ENCODE measurements at places on chromosomes 6 and 20.

- DNase-seq, result no peak
Measured at GRCh38 chr6:113449051-113449450, 408.1 kb upstream of the MARCKS start.

DNA sequence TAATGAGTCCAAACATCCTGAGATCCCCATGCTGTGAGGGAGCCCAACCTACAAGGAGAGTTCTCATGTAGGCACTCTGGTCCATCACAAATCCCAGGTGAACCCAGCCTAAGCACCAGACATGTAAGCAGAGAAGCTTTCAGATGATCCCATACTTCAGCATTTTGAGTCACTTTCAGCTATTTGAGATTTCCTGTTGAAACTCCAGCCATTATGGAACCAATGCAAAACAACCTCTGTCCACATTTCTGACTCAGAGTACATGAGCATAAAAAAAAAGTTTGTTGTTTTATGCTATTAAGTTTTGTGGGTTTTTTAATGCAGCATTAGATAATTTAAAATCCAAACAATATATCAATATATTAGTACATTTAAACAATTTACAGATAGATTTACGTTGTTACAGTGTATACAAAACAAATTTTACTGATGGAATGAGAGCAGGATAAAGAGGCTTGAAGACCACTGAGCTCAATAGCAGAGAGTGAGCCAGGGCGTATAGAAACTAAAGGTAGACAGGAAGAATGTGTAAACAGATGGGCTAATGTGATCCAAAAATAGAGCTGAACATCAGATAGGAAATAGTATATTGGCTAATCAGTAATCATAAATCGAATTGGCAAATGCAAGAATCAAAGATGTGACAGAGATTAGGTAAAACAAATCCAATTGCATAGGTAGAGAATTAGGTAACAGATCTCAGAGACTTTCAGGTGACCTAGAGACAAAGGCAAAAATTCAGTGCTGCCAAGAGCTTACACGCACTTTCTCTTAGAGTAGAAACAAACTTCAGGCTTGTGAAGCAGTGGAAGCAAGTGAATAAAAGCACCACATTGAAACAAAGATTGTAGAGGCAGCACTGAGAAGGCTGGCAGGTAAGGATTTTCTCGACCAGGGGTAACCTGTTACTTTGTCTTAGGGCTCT lies 36.2 kb upstream of the PLCB1 start:
- no peak for DNase-seq

DNA sequence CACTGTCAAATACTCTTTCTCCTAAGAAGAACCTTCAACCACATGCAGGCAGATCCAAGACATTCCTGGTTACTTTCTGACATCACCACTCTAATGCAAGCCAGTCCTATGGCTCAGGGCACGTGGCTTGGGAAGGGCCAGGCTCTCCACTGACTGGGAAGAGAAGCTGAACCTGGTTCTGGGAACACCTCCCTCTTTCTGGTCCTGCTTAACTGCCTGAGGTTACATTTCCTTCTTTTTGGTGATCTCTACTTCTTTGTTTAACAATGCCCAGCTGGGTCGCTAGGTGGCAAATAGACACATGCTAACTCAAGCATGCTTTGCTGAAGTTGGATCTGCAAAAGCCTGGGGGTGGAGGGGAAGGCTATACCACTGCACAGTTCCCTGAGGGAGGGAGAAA lies 249.8 kb downstream of the GMDS start:
- DNase-seq, result no peak

- DNase-seq, result no peak
Measured at GRCh38 chr6:10381830-10382208, 33.1 kb downstream of the TFAP2A start.

GRCh38 chr20:62349556-62350097 lies 17.5 kb downstream of the LAMA5 start:
- DNase-seq, result no peak

DNA sequence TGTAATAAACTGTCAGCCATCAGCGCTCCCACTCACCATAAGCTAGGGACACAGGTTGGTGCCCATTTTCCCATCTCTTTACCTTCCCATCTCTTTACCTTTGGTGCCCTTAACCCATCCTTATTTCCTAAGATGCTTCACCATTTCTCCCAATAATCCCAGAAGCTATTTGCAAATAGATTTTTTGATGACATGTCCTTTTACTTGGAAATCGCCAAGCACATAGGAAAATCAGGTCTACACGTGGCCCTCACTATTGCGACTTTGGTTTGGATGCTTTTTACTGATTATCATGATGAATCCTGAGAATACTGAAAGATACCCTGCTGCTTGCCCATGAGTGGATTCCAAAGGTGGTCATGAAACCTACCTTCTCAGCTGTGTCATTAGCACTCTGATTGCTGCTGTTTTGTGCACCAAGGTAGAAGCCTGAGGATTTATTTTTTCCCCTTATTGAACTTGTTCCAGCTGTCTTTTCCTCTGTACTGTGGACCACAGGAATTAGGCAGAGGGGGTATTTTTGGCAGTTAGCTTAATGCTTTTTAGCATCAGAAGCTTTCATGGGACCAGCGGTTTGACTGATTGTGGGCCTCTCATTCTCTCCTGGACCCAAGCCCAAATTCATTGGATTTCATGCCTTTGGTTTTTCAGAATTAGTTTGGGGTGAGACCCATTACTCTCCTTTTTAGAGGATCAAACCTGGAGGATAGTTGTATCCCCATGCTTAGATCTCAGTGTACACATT lies 229.6 kb upstream of the RIN2 start:
- DNase-seq, result no peak

DNA sequence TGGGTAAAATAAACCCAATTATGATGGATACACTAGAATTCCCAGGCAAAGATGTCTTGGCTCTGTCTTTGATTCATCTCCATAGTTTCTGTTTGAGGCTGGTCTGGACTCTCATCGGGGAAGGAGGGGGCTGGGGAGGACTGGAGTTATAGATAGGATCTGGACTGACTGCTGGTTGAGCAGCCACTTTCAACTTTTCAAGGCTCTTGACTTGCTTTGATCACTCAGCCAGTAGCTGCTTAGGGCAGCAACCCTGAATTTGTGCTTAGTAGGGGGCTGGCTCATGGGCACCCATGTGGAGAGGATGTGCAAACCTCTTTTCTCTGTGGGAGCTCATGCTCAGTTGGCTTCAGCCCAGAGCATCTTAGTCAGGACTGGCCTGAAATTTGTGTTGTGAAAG lies 114.0 kb upstream of the NEDD9 start:
- no peak for DNase-seq

- no peak for DNase-seq
Measured at GRCh38 chr6:35448191-35448590, 3.9 kb upstream of the FANCE start.

- no peak for DNase-seq
Measured at GRCh38 chr6:111767752-111768430, 105.4 kb downstream of the FYN start.

GRCh38 chr6:148146717-148147462 lies 195.7 kb upstream of the SASH1 start:
- DNase-seq, result no peak

DNA sequence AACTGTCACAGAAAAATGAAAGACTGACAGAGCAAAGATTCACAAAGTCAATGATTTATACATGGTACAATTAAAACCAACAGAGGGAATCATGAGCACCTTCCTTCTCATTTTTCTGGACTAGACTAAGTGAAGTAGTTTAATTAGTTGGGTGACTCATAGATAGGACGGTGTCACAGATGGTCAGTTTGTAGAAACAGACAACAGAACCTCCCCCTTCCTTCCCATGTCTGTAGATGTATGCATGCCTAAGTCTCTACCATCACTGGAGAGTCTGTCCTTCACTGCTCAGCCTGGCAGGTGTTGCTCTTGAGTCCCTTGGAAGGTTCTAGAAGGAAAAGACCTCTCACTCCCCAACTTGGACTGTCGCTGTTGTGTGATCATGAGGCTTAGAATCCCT lies 75.4 kb upstream of the EEF1E1 start:
- no peak for DNase-seq

DNA sequence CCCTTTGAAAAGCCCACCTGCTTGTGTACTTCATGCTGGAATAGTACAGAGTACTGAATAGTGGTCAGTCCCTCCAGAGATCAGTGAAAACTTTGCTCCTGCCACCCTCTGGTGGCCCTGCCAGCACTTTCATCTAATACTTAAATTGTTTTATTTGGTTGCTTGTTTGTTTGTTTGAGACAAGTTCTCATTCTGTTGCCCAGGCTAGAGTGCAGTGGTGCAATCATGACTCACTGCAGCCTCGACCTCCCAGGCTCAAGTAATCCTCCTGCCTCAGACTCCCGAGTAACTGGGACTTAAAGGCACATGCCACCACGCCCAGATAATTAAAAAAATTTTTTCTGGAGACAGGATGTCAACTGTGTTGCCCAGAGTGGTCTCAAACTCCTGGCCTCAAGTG lies 9.1 kb downstream of the FAM83D start:
- DNase-seq, result no peak

DNA sequence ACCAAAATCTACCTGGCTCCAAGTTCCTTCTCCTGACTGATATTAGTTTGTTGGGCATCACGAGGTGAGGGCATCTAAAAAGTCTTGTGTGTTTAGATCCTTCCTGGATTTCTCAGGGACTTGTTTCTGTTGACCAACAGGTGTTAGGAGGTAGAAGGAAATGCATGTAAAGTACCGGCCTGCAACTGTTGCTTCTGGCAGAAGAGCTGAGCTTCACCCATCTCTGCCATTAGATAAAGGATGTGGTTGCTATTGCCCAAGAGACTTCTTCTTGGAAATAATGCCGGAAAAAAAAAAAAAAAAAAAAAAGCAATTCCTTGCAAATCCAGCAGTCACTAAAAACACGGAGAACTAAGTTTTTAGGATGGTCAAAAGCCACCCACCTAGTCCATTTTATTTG lies 303.1 kb downstream of the CDH26 start:
- no peak for DNase-seq

GRCh38 chr6:169220068-169220964 lies 33.3 kb downstream of the THBS2 start:
- no peak for DNase-seq

GRCh38 chr6:118912646-118913045 lies 18.7 kb downstream of the ASF1A start:
- DNase-seq, result no peak

DNA sequence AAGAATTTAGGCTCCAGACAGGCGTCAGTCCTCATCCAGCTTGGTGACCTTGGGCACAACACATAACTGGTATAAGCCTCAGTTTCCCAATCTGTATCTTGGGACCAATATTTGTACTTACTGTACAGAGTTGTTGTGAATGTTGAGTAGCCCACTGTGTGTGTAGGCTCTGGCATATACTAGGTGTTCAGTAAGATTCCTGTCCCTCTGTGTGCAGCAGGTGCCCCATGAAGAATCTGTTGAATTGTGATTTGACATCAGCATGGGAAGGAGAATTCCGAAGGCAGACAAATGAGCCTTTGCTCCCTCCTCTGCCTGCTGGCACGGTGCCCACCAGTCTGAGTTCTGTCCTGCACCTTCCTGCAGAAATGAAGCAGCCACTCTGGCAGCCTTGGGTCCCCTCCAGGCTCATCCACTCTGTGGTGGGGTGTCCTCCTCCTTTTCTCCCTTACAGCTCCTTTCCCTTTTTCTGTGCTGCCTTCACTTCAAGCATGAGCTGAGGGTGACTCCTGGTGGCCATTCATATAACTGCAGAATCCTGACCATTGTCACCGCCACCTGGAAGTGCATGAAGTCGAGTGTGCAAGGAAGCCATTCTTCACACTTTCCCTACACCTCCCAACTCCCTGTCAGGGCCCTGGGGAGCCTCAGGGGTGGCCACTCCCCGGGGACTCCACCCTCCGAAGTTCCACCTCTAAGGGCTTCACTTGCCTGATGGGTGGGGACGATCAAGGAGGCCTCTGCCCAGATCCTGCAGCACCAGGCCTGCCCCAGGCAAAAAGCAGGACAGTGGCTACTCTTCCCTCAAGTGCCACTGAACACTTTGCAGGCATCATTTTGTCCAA lies 48.2 kb downstream of the MRPL14 start:
- DNase-seq, result peak; percentile 71

DNA sequence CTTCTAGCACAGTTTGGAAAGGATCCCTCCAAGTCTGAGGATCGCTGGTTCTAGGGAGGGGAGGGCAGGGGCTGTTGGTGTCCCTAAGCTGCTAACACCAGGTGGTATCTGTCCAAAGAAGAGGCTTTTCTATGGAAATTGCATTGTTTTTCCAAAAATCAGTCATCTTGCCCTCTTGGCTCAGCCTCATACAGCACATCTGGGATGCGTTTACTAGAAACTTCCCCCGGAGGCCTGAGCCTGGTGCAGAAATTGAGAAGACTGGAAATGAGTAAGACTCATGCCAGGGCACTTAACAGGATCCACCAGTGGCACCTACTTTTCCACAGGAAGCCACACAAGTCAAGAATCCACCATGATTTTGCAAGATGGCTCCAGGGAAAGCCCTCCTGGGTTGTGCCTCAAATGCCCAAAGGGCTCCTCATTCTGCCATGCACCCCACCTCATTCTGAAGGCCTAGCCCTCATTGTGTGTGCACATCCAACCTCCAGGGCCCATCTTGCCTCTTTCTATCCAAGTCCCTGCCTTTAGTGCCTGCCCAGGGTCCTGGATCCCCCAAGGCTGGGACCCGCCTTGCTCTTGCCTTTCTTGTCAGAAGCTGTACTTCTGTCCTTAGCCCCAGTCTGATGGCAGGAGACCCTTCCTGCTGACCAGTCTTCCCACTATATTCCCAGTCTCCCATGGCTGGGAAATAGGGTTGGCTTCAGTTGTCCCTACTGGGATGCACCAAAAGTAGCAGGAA lies 97.6 kb downstream of the MRPL14 start:
- peak; percentile 16 for DNase-seq

GRCh38 chr20:23147964-23148730 lies 62.0 kb upstream of the CD93 start:
- no peak for DNase-seq

DNA sequence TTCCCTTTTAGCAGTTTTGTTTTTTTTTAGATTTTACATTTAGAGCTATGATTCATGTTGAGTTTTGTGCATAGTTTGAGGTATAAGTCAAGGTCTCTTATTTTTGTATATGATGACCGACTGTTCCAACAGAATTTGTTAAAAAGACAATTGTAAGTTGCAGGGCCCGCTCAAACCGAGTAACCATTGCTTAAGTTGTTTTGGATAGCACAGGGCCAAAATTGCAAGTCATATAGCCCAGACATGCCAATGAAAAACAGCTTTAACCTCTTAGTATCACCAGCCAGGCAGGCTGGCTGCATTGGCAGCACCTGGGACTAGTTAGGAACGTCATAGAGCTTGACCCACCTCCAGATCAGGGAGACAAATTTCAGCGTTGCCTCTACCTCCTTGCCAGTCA lies 47.3 kb downstream of the PFDN4 start:
- no peak for DNase-seq

DNA sequence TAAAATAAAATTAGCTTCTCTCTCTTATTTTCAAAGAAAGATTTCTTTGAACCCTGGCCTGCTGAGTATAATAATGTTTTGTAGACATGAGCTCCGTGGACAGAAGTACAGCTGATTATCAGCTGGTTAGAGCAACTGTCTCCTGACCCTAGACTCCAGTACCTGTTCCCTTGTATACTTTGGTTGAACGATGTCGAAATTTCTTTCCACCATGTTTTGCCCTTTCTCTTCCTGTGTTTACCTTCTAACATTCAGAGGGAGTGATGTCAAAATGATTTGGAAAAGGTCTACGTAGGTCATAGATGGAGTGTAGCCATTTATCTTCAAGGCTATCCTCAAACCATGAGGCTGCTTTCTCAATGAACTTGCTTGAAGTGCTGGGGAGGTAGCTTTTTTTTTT lies 16.8 kb upstream of the ADTRP start:
- DNase-seq, result no peak

Data from dorsolateral prefrontal cortex (tissue), 122 donors.